ENCODE measurements at places on chromosomes 12 and 14. TPM values are rescaled to one million over a fixed set of nuclear protein-coding genes. Genes with fewer than 3 reads are reported as not detected.

DNA sequence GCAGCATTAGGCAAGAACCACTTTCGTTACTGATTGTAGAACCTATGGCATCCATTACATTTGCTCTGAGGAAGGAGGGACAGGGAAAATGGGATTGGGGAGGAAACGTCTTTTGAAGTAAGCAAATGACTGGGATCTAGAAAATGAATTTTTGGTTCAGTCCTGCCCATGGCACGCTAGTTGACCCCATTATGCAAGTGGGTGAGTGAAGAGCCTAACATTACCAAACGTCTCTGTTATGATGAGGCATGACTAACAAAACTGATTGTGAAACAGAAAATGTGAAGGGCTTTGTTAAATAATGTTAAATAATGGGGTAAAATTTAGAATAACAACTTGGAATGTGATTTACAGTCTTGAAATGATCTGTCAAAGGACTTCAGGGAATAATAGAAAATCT is 38.9 kb downstream of the CPSF2 start:
- peaks cover 80% of the 10 kb centered on the region for H3K36me3 ChIP-seq
- H3K4me1 ChIP-seq: no peaks in the 10 kb centered on the region
- no peak overlapping the region for H3K27ac ChIP-seq
- H3K27me3 ChIP-seq: no peaks in the 10 kb centered on the region
- no peak for DNase-seq

GUCY2C gene
- total RNA-seq: 0.74 TPM

- no peak overlapping the region for H3K27ac ChIP-seq
- H3K36me3 ChIP-seq: no peaks in the 10 kb centered on the region
- peaks cover 24% of the 10 kb centered on the region for H3K4me1 ChIP-seq
- H3K4me3 ChIP-seq: no peak overlapping the region
Observed at GRCh38 chr14:81536241-81536771, 2.7 kb upstream of the SEL1L start.

GRCh38 chr14:93302688-93303581 is 29.9 kb downstream of the BTBD7 start:
- no peak overlapping the region for H3K4me3 ChIP-seq
- H3K4me1 ChIP-seq: peaks cover 50% of the 10 kb centered on the region
- H3K27me3 ChIP-seq: no peaks in the 10 kb centered on the region

DNA sequence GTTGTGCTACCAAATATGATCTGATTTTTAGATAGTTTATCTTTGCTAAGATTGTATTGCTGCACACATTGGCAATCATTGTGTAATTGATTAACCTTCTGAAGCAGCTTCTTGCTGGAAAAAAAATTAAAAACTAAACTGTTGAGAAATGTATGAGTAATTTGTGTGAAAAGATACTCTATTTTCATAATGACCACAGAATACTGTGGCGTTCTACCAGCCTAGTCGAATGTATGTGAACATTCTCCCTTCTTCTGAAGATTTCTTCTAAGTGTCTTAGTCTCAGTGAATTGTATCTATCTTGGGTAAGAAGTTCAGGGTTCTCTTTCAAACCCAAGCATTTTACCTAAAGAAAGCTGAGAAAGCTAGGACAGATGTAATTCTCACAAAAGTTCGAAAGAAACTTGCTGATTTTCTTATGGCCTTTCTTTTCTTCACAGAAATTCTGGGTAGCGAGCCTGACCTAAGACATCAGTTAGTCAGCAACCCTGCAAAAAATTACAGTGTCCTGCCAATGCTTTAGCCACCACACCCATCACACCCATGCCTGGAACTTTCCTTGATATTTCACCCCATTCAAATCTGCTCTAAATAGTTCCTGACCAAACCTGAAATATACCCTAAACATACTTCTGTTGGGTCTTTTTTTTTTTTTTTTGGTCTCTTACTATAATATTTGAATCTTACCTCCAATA is 27.1 kb upstream of the C12orf71 start:
- no peaks in the 10 kb centered on the region for H3K4me1 ChIP-seq
- no peak for DNase-seq
- H3K27ac ChIP-seq: no peak overlapping the region
- no peaks in the 10 kb centered on the region for H3K27me3 ChIP-seq
- H3K4me3 ChIP-seq: no peak overlapping the region
- no peaks in the 10 kb centered on the region for H3K36me3 ChIP-seq

GRCh38 chr12:111761706-111762105 is 5.0 kb upstream of the ALDH2 start:
- no peak for DNase-seq
- H3K27ac ChIP-seq: no peak overlapping the region
- no peaks in the 10 kb centered on the region for H3K36me3 ChIP-seq

DNA sequence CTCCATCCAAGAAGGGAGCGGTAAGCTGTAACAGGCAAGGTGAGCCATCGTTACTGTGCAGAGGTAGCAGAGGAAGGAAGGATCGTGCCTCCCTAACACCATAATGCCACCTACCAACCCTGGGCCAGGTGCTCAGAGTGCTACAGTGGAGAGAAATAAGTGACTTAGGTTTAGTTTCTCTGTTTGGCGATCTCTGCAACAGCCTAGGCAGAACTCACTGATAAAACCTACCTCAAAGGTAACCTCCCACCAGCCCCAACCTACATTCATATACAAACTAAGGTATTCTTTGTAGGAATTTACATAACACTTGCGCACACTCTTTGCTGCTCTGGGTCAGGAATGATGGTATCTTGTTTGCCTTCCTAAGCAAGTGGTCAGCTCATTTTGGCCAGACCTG is 93.4 kb upstream of the TMEM132D start:
- DNase-seq: no peak
- no peak overlapping the region for H3K27ac ChIP-seq
- no peak overlapping the region for H3K4me3 ChIP-seq
- H3K4me1 ChIP-seq: no peaks in the 10 kb centered on the region
- no peaks in the 10 kb centered on the region for H3K36me3 ChIP-seq

DNA sequence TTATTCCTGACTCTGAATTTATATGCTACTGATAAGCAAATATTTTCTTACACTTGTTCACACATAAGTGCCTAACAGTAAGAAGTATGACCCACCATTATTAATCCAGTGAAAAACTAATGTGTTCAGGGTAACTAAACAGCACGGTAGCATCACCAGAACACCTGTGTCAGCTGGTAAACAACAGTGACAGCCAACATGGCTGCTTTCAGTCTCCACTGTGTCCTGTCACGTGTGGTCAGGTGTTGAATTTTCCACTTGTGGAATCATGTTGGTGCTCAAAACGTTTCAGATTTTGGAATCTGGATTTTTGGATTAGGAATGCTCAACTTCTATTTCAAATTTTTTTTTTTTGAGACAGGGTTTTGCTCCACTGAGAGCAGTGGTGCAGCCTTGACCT is 14.3 kb upstream of the ATP23 start:
- no peak overlapping the region for H3K4me3 ChIP-seq
- H3K4me1 ChIP-seq: no peaks in the 10 kb centered on the region
- H3K27me3 ChIP-seq: no peaks in the 10 kb centered on the region
- no peak for DNase-seq
- no peaks in the 10 kb centered on the region for H3K36me3 ChIP-seq

DNA sequence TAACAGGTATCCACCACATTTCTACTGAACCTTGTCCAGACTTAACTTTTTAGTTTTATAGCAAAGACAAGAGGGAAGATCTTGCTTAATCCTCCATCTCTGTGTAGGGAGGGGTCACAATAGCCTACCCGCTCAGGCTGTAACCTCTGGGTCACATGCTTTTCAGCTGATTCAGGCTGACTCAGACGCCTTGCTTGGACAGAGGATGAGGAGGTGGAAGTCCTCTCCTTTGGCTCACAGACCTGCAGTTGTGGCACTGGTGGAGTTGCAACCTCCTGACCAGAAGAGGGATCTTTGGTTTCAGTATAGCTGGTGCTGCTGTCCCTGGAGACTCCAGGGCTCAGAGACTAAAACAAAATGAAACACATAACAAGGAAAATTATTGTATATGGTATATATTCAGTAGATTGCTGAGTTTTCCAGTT is 16.2 kb downstream of the ACIN1 start:
- H3K36me3 ChIP-seq: peaks cover 3% of the 10 kb centered on the region
- H3K4me1 ChIP-seq: peaks cover 31% of the 10 kb centered on the region
- DNase-seq: peak; percentile 96
- no peaks in the 10 kb centered on the region for H3K27me3 ChIP-seq

GRCh38 chr14:34363733-34364134 is 98.3 kb downstream of the SPTSSA start:
- peak overlapping the region; percentile 35 for H3K27ac ChIP-seq
- H3K4me1 ChIP-seq: peaks cover 48% of the 10 kb centered on the region
- no peaks in the 10 kb centered on the region for H3K36me3 ChIP-seq
- H3K27me3 ChIP-seq: no peaks in the 10 kb centered on the region

GRCh38 chr12:16473610-16474326 is 126.3 kb downstream of the MGST1 start:
- H3K27me3 ChIP-seq: no peaks in the 10 kb centered on the region
- no peaks in the 10 kb centered on the region for H3K4me1 ChIP-seq
- no peak for DNase-seq
- no peak overlapping the region for H3K4me3 ChIP-seq

DNA sequence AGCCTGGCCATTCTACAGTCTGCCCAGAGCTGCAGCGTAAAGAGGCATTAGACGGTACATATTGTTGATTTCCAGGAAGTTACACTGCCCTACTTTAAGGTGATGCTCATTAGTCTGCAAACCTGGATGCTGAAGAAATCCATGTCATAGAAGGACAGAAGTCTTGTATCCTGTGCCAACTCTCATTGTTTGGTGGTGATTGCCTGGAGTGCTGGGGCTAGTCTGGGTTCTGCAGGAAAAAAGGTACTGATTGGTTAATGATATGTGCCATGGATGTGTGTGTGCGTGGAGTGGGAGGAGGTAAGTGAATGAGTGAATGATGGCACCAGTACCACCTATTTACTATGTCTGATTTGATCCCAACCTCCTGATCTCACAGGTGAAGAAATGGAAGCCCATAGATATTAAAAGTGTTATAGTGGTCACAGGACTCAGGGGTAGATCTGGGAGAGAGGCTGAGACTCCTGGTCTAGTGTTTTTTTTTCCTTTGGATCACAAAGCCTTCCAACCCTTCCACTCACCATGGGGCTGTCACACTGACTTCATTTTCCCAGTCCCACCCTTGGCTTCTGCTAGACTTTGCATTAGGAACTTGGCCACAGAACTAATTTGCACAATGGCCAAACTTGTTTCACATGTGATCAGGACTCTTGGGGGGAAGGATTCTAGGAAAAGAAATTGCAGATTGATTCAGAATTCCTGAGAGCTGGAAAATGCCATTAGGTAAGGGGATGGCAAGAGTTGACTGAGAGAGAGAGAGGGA is 96.1 kb downstream of the TMX1 start:
- peaks cover 53% of the 10 kb centered on the region for H3K4me1 ChIP-seq
- no peaks in the 10 kb centered on the region for H3K36me3 ChIP-seq
- H3K27ac ChIP-seq: no peak overlapping the region
- no peak for DNase-seq

DNA sequence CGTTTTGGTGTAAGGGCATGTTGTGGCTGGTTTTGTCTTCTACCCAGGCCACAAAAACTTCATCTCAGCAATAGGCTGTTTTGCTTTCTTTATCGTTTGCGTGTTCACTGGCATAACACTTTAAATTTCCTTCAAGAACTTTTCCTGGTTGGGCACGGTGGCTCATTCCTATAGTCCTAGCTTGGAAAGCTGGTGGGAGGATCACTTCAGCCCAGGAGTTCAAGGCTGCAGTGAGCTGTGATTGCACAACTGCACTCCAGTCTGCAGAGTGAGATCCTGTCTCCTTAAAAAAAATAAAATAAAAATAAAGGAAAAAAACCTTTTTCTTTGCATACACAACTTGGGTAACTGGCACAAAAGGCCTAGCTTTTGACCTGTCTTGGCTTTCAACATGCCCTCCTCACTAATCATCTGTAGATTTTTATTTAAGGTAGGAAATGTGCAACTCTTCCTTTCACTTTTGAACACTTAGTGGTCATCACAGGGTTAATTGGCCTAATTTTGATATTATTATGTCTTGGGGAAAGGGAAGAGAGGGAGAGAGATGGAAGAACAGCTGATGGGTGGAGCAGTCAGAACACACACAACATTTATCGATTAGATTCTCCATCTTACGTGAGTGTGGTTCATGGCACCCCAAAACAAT is 78.9 kb upstream of the PSMA6 start:
- peaks cover 4% of the 10 kb centered on the region for H3K36me3 ChIP-seq
- no peak for DNase-seq
- H3K4me3 ChIP-seq: no peak overlapping the region
- H3K4me1 ChIP-seq: peaks cover 16% of the 10 kb centered on the region

BHLHE41 gene
- 2.9 TPM for total RNA-seq

DIP2B gene
- total RNA-seq: 32.2 TPM

SRGAP1 gene
- total RNA-seq: 7.4 TPM

- no peak for DNase-seq
- H3K36me3 ChIP-seq: no peaks in the 10 kb centered on the region
- H3K27ac ChIP-seq: no peak overlapping the region
- H3K27me3 ChIP-seq: no peaks in the 10 kb centered on the region
- H3K4me1 ChIP-seq: no peaks in the 10 kb centered on the region
- H3K4me3 ChIP-seq: no peak overlapping the region
Observed at GRCh38 chr14:61925043-61925442, 162.8 kb downstream of the SNAPC1 start.

Measured in vagina (tissue), 2 donors.